ENCODE measurements at places on chromosomes 2 and 18. TPM values are rescaled to one million over a fixed set of nuclear protein-coding genes. Genes with fewer than 3 reads are reported as not detected.

GALNT14 gene
- not detected for polyA plus RNA-seq

DPP10 gene
- polyA plus RNA-seq: not detected

DNA sequence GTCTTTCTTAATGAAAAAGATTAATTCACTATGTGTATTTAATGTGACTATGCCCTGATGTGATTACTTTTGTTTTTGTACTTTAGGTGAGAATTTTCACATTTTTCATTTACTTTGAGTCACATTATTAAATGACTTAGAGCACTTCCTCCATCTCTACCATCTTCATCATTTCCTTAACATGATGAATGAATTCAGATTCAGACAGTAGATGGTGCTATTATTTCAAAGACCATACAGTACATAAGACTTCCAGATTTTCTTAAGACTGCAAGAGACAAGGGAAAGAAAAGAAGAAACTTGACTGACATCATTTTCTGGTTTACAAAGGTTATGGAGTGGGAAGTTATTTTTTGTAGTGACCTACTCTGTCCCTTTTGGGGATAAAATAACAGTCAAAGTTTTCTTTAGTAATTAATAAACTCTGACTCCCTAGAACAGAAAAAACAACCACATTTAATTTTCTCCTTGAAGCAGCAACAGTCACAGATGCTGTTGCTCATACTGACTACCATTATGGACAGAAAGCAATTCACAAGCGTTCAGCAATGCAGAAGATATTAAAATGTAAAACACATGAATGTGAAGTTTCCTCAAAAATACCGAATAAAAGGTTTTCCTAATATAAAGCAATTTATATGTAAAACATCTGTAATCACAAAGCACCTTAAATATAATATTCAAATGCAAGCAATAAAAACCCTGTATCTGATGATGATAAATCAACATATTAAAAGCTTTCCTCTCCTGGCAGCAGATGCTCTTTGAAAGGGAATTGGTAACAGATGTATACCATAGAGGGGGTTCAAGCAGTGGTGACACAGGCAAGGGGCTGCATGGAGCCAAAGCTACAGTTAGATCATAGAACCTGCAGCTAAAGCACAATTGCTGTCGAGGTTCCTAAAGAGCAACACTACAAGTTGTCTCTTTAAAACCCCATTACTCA is 1010.9 kb upstream of the NXPH2 start:
- H3K27me3 ChIP-seq: no peaks in the 10 kb centered on the region
- H3K27ac ChIP-seq: no peak overlapping the region
- no peaks in the 10 kb centered on the region for H3K4me1 ChIP-seq
- no peak overlapping the region for H3K4me3 ChIP-seq

DNA sequence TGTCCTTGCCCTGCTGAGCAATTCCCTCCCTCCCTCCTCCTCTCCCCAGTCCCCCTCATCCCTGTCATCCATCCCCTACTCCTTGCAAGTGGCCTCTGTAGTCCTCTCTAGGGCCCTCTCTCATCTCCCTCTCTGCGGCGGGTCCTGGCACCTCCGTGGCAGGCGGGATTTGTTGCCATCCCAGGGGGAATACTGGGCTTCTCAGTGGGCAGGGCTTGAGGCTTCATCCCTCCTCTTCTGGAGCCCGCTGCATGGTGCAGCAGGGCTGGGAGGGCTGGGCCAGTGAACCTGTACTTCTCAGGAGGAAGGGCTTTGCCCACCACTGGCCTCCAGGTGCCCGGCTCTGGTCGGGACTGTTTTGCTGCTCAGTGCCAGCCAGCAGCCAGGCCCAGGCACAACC is 216.2 kb downstream of the TFCP2L1 start:
- no peak overlapping the region for H3K27ac ChIP-seq
- H3K27me3 ChIP-seq: no peaks in the 10 kb centered on the region
- no peaks in the 10 kb centered on the region for H3K4me1 ChIP-seq
- no peaks in the 10 kb centered on the region for H3K36me3 ChIP-seq
